Progenitor cell of endocrine pancreas (in vitro differentiated cells): ENCODE measurements at places on chromosomes 16 and 17.

DNA sequence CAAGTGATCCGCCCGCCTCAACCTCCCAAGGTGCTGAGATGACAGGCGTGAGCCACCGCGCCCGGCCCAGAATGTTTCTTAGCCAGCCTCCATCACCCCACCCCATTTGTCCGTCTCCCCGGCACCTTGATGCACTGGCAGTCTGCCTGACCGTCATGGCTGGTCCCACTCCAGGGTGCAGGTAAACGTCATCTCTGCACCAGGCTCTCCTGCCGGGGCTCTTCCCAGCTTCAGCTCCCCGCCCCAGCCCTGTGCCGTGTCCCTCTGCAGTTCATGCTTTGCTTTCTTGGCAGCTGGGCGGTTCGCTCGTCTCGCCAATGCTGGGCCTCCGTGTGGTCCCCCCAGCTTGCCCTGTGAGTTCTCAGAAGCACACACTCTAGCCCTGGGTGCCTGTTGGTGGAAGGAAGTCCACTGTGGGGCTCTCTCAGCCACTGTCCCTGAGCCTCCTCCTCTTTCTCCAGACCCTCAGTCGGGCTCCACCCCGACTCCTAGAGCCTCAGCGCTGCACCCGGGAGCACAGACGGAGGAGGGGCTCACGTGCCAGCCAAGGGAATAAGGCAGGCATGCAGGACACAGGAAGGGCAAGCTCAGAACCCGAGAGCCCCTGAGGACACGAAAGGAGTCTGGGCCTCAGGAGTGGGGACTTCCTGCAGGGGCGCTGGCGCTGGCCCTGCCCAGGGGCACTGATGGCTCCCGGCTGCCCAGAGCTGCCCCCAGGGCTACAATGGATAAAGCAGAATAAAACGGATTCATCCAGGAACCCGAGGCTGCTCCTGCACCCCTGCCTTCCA lies 12.0 kb downstream of the HS3ST6 start:
- no peak for DNase-seq

DNA sequence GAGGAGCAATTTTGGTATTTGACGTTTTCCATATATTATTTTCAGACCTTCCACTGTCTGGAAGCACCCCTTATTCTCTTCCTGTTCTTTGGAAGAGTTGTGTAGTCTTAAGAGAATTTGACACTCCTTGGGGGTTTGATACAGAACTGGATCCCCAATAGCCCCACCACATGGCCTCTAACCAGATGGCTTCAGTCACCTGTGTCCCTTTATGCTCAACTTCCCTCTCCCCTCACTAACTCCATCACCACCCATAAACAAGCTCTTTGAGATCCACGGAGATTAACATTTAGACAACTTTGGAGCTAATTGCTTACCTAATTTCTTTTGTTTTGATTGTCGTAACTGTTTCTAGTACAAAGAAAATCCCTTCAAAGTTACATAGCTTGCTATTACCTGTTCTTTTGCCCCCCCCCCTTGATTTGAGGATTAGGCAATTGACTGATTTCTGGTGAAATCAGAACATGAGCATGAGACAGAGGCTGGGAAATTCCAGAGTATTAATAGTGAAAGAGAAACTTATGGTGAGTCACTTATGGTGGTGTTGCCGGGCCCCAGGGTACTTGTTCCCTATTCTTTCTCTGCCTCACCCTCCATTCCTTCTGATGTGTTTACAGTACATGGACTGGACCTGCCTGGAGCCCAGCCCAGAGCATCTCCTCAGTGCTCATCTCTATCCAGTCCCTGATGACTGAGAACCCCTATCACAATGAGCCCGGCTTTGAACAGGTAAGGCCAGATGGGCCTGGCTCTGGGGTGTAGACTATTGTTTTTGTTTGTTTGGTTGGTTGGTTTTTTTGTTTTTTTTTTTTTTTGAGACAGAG lies 7.5 kb downstream of the UBE2Z start:
- DNase-seq, result no peak

- no peak for DNase-seq
Measured at GRCh38 chr16:964356-965035, 6.3 kb downstream of the LMF1 start.

GRCh38 chr17:9538626-9539025 lies 37.0 kb downstream of the STX8 start:
- DNase-seq, result no peak

- no peak for DNase-seq
Measured at GRCh38 chr17:13378361-13378760, 223.4 kb downstream of the HS3ST3A1 start.

DNA sequence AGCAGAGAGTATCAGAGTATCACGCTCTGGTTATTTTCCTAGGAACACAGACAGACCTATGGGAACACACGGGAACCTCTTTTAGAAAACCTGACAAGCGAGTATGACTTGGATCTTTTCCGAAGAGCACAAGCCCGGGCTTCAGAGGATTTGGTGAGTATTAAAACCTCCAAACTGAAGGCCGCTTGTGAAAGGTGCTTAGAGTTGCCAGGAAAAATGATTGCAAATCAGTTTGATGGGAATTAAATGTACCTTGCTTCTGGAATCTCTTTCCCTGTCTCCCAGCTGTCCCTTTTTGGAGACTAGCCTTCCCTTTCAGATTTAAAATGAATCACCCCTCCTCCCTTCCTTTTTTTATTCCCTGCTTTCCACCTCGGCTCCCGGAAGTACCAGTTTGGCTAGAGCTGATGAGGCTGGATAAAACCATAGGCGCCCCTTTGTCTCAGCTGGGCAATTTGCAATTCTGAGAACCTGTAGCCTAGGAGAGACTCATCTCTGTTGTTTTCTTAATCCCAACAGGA lies 27.3 kb downstream of the KAT7 start:
- no peak for DNase-seq

DNA sequence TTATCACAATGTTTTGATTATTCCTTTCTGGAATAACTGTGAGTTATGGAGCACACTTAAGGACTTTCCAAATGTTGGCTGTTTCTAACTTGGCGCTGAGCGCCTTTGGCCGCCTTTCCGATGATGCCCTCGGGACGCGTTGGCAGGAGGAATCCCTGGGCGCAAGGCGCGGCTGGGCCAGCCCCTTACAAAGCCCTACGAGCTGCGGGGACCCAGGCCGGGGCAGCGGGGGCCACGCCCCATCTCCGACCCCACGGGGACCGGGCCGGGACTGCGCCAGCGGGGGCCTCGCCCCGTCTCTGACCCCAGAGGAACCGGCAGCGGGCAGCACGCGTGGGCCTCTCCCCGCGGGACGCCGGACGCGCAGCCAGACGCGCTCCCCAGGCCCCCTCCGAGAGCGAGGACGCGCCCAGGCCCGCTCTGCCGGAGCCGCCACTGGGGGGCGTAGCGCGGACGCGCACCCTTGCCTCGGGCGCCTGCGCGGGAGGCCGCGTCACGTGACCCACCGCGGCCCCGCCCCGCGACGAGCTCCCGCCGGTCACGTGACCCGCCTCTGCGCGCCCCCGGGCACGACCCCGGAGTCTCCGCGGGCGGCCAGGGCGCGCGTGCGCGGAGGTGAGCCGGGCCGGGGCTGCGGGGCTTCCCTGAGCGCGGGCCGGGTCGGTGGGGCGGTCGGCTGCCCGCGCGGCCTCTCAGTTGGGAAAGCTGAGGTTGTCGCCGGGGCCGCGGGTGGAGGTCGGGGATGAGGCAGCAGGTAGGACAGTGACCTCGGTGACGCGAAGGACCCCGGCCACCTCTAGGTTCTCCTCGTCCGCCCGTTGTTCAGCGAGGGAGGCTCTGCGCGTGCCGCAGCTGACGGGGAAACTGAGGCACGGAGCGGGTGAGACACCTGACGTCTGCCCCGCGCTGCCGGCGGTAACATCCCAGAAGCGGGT lies at the start of gene GAA:
GAA (plus strand) TSS at position 571 of the 935 bp plus-strand sequence. CDS start 3,006 bp downstream, outside the sequence.
- DNase-seq, result peak; percentile 94

DNA sequence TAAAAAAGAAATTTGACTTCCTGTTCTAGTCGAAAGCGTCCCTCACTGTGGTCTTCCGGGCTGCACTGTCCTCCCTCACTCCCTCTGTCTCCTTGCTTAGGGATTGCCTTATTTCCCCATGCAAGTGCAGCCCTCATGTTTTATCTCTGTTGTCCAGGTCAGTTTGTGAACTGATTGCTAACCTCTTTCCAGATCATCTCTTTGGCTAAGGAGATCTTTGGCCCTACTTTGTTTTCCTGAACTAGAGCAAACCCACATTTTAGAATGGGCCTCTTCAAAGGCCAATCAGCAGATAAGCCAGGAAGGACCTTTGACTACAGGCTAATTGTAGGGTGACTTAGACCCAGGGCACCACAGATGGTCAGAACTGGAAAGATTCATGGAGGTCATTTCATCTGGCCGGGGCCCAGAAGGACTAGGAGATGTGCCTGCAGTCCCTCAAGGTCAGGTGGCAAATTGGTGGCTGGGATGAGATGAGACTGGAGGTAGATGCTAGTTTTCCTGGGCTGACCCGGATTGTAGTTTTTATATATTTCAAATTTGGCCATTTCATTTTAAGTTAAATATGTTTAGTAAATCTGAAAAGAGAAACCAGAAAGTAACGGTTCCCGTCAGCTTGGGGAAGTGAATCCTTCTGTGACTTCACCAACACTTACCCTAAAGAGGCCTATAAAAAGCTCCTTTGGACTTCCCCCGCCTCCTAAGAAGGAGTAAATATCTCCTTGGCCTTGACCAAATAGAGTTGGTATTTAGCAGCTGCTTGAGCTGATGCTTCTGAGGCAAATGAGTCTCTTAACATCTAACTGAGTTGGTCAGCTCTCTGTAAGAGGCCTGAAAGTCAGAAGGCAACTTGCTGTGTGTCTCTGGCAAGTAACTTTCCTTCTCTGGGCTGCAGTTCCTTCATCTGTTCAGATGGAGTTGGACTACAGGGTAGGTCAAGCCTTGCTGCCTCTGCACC lies 6.2 kb upstream of the SLC25A19 start:
- DNase-seq, result no peak

GRCh38 chr16:51655249-51655648 lies 504.2 kb upstream of the SALL1 start:
- DNase-seq, result no peak

DNA sequence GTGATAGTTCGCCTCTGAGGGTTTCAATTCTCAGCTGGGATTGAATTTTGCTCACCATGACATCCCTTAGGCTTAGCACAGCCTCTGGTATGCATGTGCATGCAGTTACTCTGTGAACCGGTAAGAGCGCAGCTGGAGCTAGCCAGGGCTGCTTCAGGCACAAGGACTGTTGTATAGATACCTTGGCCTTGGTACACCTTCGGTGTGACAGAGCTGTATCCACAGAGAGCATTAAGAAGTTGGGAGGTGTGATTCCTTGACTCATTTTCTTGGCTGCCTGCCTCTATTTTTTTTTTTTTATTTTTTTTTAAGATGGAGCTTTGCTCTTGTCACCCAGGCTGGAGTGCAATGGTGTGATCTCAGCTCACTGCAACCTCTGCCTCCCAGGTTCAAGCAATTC lies 2.2 kb upstream of the NUTF2 start:
- no peak for DNase-seq

DNA sequence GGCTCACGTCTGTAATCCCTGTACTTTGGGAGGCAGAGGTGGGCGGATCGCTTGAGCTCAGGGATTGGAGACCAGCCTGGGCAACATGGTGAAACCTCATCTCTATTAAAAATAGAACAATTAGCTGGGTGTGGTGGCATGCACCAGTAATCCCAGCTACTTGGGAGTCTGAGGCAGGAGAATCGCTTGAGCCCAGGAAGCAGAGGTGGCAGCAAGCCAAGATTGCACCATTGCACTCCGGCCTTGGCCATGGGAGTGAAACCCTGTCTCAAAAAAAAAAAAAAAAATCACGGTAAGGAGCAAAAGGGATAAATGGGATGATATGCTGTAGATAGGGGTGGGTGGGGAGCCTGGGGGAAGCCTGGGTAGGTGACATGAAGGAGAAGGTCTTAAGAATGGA lies 20.4 kb upstream of the TMEM98 start:
- no peak for DNase-seq
